Stimulated activated naive CD4-positive, alpha-beta T cell (primary cell): ENCODE measurements at places on chromosomes 1 and 21.

GRCh38 chr1:237712586-237713157 is 178.1 kb downstream of the ZP4 start:
- no peak for DNase-seq

DNA sequence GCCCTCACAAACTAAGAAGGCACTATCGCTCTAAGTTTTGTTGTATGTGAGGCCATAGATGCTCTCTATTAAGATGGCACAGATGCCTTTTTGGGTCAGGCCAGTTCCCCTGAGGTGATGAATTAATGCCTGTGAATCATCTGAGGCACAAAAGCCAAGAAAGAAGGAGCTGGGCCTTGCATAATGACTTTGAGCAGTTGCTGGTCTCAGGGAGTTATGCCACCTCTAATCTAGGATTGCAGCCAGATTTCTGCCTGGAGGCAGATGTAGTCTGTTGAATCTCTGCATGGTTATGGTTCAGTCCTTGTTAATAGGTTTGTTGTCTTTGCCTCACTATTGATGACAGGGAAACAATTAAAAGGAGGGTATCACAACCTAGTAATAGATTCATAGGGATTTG is 168.1 kb upstream of the CHRM3 start:
- no peak for DNase-seq

DNA sequence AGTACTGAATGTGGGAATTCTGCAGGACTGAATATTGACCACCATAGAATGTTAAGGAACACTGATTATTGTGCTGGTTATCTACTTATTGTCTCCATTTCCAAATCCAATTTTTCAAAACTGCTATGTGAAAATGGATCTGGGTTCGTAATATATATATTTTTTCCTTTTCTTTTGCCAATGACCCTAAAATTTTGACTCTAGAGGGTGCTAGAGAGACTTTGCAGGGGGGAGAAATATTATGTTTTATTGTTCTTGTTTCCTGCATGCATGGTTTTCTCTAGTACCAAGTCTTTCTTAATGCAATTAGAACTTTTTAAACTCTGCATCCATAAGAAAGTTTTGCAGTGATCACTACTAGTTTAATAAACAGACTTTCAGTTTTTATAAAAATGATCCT is 1256.9 kb downstream of the BRINP3 start:
- DNase-seq = no peak

GRCh38 chr1:113763661-113764060 is 4.4 kb upstream of the PHTF1 start:
- no peak for DNase-seq

DNA sequence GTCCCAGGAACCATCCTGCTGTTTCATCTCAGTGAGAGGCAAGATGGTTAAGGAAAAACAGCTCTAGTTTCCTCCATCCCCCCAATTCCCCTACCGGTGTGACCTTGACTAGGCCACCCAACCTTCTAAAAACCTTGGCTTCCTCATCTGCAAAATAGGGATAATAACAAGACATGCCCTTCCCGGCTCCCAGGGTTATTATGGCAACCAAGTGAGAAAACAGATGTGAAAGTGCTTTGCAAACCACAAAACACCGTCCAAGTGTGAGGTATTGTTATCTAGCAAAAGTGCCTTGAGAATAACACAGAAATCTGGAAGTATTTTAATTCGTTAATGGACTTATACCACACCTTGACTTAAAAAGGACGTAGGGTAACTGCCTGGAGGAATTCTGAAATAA is 62.7 kb downstream of the ITPKB start:
- DNase-seq = no peak

DNA sequence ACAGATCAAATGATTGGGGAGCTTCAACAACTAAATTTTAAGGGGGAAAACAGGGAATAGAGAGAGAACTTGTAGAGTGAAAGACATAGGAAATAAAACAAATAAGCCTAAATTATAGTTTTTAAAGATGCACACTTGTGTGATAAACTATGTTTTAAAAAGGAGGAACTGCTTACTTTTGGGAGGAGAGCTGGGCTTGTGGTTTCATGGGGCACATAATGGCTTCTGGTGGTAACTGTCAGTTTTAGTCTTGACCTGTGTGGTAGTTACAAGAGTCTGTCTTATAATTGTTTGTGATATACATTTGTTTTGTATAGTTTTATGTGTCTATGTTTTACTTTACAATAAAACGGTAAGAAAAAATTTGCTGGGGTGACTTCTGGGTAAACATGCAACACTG is 165.3 kb downstream of the COL24A1 start:
- no peak for DNase-seq

DNA sequence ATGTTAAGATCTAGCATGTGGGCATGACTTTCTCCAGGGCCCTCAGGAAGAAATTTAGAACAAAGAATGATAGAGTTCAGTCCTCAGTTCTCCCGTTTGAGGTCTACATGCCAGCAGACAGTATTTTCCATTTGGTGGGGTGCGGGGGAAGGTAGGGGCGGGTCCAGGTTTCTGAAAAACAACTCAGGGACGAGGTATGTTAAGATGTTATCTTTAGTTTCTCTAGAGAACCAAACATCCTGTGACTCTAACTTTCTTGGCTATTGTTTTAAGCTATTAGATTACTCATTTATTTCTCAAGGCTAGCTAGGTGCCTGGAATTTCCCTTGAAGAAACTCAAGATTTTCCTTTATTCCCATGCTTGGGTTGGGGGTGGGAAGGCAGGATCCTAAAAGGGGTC is 42.3 kb upstream of the SYT14 start:
- DNase-seq = no peak
